ENCODE measurements at places on chromosomes 7 and 10.

DNA sequence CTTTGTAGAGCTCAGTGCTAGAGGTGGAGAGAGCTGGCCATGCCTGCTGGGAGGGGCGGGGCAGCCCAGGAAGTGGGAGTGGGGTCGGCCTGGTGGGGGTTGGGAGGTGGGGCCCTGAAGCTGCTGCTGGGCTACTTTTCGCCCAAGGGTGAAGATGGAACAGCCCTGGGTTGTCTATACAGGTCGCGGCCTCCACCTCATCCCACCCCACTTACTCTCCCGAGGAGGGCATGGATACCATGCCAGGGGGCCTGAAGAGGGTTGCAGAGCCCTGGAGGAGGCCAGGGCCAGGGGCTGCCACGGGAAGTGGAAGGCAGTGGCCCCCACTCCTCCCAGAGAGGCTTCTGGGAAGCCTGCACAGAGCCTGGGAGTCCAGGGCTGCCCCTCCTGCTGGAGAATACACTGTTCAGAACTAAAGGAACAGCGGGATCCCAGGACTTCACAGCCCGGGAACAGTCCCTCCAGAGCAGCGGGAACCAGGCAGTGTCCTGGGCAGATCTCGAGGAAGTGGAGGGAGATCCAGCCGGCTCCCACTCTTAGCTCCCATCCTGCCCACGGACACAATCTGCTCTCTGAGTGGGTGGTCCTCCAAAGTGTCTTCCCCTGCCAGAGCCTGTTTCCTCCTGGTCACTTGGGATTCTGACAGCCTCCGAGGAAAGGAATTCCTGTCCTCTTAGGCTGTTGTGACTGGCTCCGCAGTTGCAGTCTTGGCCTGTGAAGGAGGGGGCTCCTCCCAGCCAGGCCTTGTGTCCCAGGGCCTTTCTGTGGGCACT is 23.5 kb downstream of the MAT1A start:
- DNase-seq: no peak

- DNase-seq: no peak
These were observed 247.6 kb upstream of the HGF start for GRCh38 chr7:82017334-82017943.

DNA sequence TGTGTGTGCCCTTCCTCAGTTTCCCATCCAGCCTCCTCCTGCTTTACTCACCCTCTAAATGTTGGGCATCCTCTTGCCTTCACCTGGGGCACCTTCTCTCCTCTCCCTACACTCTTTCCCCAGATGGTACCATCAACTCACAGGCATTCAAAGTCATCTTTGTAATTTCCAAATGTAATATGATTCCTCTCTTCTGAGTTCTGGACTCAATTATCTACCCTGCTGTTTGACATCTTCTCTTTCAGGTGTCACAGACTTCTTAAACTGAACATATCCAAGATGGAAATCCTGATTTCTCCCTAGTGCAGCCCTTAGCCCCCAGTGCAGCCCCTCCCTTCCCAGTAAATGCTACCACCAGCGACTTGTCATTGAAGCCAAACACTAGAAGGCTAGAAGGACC is 422.8 kb downstream of the KCNMA1 start:
- no peak for DNase-seq

- no peak for DNase-seq
These were observed 381.4 kb downstream of the ADRA2A start for GRCh38 chr10:111458256-111458655.

GRCh38 chr7:78720066-78720465 is 733.4 kb downstream of the MAGI2 start:
- DNase-seq: no peak

DNA sequence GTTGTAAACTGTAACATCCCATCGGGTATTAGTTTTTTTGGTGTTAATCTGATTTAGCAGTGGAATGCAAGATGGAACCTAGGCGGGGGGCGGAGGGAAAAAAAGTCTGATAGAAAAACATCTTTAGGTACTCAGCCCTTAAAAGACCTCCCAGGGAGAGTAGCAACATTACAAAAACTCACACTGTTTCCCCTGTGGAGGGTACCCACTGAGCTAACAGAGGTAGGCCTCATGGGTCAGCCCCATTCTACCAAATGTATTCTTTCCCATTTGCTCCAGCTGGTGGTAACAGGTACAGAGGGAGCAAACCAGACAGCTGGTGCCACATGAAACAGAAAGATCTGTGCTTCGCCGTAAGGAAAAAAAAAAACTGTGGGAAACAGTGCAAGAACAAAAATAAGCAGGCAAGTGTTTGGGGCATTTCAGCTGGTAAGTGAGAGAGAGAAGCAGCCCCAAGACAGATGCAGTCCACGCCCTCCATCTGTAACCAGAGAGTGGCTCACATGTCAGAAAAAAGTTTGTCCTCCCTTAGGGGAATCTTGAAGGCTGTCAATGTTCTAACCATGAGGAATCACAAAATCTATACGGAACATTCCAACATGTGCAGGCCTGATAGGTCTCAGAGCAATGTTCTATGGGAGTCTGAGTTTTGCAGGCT is 65.3 kb downstream of the HOXA1 start:
- no peak for DNase-seq

DNA sequence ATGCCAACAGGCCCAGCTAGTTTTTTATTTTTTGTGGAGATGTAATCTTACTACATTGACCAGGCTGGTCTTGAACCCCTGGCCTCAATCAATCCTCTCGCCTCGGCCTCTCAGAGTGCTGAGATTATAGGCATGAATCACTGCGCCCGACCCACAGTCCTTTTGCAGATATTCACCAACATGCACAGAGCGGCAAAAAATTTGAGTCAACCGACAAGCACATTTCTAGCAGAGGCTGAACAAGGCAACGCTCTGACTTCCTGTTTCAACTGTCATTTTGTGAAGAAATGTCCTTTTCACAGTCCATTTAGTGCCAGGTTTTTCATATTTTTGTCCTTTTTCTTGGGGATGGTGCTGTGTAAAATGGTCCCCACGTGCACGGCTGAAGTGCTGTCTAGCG is 71.1 kb upstream of the KAT6B start:
- DNase-seq: no peak

- no peak for DNase-seq
These were observed 283.0 kb upstream of the VSTM2A start for GRCh38 chr7:54259185-54259584.

DNA sequence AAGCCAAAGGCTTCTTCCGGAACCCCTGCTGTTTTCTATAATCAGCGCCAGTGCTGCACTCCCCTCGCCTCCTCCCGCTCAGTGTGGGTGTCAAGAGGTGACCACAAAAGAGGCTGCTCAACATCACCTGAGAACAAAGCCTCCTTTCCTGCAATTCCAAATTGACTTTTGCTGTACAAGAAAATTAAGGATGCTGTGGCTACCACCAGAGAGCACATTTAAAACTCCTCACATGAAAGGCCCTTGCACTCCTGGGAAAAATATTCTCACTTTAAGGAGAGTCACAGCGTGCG is 96.4 kb downstream of the HIPK2 start:
- DNase-seq: no peak

- DNase-seq: no peak
These were observed 39.4 kb downstream of the ABLIM1 start for GRCh38 chr10:114618722-114619121.

DNA sequence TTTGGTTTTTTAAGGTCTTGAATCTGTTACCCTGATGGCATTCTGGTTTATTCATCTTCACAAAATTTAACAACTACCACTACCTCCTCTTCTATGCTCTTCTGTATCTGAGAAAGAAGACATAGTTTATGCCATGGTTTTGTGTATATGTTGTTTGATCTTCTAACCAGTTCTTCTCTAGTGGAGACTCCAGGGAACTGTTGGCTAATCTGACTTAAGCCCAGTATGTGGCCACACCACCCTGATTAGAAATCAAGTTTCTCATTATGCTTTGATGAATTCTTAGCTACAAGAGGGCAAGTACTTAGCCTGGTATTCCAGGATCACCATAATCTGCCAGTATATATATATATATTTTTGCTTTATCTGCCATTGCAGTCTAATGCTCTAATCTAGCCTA is 99.5 kb upstream of the MXI1 start:
- DNase-seq: no peak

GRCh38 chr7:66682350-66683093 is 53.8 kb downstream of the KCTD7 start:
- no peak for DNase-seq

DNA sequence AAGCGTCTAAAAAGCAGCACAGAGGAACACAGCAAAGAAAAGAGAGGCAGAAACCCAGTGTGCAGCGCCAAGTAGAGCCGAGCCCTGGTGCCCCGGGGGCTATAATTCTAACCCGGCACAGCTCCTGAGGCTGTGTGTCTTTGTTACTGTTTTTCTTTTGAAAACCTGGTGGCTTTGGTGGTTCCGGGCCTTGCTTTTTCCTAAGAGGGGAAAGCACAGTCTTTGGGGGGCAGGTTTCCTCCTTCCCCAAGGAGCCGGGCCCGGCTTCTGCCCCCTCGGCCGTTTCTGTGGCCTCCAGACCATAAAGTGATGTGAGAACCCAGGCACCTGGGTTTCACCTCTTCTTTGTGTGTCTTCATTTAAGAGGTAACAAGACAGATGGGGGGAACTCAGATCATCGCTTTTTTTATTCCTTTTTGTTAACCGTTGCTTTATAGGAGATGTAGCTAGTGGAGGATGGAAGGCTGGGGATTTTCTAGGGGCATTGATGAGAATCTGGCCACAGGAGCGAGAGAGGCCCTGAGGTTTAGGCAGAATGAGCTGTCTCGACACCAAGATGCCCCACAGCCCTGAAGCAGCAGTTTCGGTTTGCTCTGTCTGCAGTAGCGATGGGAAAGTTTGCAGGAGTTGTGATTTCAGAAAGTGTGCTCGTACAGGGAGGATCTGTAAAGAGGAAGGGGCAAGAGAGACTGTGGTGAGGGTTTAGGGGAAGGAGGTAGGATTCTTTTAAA is 367.8 kb upstream of the GALNT17 start:
- no peak for DNase-seq

GRCh38 chr10:132095403-132096113 is 29.8 kb downstream of the JAKMIP3 start:
- no peak for DNase-seq

DNA sequence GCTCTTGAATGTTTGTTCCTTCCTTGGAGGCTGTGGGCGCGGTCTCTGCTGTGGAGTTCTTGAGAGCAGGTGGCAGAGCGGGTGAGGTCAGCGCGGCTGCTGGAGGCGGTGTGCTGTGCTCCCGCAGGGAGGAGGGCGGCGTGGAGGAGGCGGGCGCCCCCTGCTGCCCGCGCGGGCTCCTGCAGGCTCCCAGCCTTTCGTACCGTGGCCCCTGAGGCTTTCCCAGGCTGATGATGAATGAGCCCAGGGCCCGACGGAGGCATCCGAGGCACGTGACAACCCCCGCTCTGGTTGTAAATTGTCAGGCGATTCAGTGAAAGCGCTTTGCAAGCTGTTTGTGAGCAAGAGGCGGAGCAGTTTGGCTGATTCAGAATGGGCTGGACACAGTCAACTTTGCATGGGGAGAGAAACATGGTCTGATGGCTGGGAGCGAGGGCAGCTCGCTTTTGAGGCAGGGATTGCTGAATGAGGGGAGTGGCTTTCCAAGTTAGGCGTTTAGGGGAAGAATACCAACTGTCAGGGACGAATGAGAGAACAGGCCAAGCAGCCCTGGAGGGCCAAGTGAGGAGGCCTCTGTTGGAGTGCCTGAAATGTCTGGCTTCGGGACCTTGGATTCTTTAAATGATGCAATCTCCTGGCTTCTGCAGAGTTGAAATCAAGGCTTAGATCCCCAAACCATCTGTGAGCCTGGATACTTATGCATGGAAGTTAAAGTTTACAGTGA is 46.6 kb downstream of the CDHR3 start:
- no peak for DNase-seq
